NCI-H1417 treated with DMSO at 0.1 percent for 48 hours (cell line): ENCODE measurements at places on chromosomes 5 and 9.

- DNase-seq, result no peak
Measured at GRCh38 chr5:103849934-103850333, 287.3 kb upstream of the NUDT12 start.

- DNase-seq, result no peak
Measured at GRCh38 chr9:29740518-29740917, 2167.2 kb upstream of the C9orf72 start.

GRCh38 chr9:128694344-128694743 lies 5.3 kb downstream of the SET start:
- no peak for DNase-seq

DNA sequence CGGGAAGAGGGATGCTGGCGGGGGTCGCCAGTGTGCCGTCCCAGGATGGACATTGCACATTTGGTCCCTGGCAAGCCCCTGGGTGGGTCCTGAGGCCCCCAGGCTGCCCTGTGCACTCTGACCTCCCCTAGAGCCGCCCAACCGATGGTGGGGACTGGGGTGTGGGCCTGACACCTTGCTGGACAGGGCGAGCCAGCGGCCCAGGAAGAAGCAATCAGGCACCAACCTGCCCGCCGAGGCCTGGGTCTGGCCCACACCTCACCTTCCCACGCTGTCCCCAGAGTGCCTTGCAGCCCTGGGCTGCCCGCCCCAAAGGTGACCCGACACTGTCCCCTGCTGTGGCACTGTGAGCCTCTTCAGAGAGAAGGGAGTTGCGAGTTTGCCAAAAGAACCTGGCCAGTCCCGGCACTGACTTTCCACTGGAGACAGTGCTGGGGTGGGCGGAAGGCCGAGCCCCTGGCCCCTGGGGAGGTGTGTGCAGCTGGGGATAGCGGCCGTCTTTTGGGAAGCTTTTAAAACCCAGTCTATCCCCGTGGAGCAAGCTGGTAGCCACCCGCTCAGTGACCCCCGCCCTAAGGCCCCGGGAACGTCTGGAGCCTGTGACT lies 12.0 kb upstream of the NRARP start:
- DNase-seq, result no peak

DNA sequence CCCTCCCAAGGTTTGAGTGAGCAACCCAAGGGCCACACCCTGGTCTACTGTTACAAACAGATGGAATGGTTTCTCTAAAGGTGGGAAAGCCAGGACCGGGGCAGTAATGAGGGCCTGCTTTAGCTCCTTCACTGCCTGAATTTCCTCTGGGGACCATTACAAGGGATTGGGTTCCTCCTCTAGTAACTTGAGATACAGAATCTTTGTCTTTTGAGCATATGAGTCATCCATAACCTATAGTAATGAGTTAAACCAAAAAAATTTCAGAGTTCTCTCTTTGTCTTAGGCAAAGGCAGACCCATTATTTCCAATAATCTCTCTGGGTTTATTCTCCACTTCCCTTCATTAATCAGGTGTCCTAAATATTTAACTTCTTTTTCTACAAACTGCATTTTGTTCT lies 618.8 kb downstream of the HINT1 start:
- no peak for DNase-seq

- no peak for DNase-seq
Measured at GRCh38 chr5:175282611-175283225, 161.3 kb downstream of the DRD1 start.

GRCh38 chr9:101094686-101095085 lies 66.2 kb downstream of the PLPPR1 start:
- DNase-seq, result no peak

- no peak for DNase-seq
Measured at GRCh38 chr5:24094081-24094679, 550.6 kb downstream of the CDH10 start.

GRCh38 chr9:26263478-26263877 lies 585.2 kb upstream of the TUSC1 start:
- DNase-seq, result no peak

GRCh38 chr9:104844710-104845109 lies 80.8 kb downstream of the NIPSNAP3B start:
- no peak for DNase-seq

DNA sequence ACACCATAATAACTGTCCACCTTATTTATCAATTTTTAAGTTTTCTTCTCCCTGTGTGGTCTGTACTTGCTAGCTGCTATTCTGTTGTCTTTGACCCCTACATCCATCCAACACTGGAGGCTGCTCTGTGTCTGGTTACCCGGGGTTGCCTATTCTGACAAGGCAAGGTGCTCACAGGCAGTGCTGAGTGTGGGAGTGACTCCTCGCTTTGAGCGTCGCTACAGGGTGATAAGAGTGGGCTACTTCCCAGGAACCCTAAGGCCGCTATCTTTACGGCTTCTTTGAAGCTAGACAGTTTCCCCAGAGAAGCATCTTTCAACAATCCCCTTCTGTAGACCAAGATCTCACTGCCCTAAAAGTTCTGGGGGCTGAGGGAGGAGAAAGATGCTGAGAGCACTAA lies 35.3 kb downstream of the NSUN2 start:
- no peak for DNase-seq

DNA sequence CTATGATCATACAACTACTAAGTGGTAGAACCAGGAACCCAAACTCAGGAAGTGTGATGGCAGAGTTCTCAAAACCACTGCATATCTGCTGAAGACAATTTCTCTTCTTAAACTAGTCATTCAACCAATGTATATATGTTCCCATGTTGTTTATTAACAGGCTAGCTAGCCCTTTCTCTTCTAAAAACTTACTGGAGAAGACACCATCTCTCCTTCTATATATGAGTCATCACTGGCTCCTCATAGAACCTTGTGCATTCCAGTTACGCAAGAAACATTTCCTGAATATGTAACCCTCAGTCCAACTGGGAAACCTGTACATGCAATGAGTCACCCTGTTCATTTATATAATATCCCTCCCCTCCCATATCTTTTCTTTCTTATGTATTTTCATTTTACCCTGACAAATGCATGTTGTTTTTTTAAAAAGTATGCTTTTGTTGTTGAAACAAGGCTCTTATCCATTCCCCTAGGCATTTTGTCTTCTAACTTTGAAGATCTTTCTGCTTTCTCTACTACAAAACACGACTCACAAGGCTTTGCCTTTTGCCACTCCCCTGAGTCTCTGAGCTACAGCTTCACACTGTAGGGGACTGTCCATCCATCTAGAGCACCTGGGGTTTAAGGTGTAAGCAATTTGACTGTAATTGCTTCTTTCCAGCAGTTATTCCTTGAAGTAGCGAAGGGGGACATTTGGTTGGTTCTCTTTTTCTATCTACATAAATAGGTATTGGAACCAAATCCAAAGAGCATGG lies 119.5 kb downstream of the ANXA1 start:
- no peak for DNase-seq

GRCh38 chr9:85943757-85944430 lies 2.9 kb downstream of the NAA35 start:
- no peak for DNase-seq

DNA sequence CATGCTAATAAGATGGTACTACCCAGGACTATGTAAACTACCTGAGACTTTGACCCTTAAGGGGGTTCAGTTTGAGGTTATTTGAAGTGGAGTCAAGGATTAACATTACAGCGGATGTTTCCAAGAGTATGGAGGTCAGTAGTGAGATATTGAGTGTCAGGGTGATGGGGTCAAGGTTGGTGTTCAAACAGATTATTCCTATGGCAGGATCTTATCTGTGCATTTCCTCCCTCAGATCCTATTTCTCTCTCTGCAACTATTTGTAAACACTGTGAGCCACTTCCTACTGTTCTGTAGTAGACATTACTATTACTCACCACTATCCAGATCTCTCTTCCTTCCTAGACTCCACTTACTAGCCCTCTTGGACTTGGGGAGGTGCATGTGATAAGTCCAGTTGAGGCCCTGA lies 54.0 kb upstream of the STOM start:
- no peak for DNase-seq

- no peak for DNase-seq
Measured at GRCh38 chr5:15790446-15791018, 290.6 kb downstream of the FBXL7 start.

- no peak for DNase-seq
Measured at GRCh38 chr9:97704345-97704677, 7.2 kb upstream of the XPA start.

- no peak for DNase-seq
Measured at GRCh38 chr9:3931996-3932906, 367.6 kb downstream of the GLIS3 start.

GRCh38 chr9:95587021-95587964 lies 70.5 kb upstream of the PTCH1 start:
- no peak for DNase-seq
